ENCODE measurements at places on chromosomes 2 and 18.

- DNase-seq = no peak
Measured at GRCh38 chr18:3611313-3612090, 161.5 kb downstream of the TGIF1 start.

DNA sequence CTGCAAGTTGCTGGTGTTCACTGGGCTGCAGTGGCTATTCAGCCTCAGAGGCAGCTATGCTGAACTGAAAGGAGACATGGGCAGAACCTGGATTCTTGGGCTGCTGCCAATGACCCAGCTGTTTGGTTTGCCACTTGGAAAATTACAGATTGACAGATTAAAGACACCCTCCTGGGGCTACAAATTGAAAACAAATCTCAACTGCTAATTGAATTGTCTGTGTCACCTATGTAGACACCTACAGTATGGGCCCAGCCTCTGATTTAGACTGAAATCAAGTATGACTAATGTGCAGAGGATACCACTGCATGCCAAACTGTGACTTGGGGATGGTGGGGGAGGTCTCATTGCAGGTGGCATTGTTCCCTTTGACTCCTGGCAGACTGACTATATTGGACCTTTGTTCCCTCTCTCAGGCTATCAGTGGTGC, 42.8 kb downstream of the ITSN2 start:
- no peak for DNase-seq

DNA sequence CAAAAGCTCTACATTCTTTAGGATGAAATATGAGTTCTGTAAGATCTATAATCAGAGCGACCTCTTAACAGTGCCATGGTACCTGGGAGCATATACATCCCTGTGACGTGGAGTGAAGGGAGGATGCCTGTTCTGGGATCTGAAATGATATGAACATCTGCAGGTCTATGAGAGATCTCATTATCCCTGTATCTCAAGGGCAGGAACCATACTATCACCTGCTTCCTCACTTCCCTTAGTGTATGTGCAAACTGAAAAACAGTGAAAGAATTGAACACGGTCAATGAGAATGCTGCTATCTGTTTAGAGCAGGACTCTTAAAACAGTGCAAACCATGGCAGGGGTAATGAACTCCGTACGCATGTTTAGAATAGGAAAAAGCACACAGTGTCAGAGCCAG, 364.0 kb downstream of the LPIN1 start:
- DNase-seq = no peak

DNA sequence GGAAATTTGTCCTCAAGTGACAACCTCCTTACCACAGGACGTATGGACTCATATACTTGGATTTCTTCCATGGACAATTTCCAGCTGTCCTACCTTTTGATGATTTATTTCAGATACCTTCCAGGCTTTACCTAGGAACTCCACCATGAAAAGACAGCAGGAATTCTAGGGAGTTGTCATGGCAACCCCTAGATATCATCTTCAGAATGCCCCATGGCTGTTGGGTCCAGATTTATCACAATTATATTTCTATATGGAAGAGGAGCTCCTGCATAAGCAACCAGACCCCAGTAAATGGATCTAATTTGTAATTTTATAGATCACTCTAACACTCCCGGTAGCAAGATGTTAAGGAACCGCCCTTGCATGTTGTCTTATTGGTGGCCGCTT, 102.3 kb upstream of the ZNF521 start:
- DNase-seq = no peak

DNA sequence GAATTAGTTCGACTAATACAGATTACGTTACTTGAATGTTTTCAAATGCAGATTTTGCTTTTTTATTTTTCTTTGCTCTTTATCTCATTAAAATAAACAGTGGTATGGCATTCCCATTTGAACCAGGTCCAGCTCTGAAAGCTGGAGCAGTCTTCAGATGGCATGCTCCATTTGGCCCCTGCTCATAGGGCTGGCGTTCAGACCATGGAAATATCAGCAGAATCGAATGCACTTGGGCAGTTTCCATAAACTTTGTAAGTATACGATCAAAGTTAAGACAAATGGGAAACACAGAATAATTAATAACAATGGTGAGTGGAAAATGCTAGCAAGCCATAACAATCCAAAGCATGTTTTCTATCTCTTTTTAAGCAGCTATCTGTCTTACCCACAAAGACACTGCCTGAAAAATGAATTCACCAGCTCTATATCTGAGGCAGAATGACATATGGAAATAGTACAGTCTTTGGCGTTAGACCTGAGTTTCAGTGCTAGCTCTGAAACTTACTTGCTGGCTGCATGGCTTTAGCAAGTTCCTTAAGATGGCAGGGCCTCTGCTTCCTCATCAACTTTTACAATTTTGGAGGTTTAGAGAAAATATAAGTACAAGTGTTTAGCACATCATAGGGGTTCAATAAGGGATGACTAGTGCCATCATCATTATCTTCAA, 131.6 kb downstream of the BCL2 start:
- DNase-seq = no peak

- DNase-seq = no peak
Measured at GRCh38 chr2:36680012-36680411, 16.5 kb upstream of the VIT start.

- no peak for DNase-seq
Measured at GRCh38 chr18:54165450-54165849, 59.0 kb downstream of the MBD2 start.

- no peak for DNase-seq
Measured at GRCh38 chr2:136059036-136059472, 58.9 kb downstream of the CXCR4 start.

Data from GM13977 (cell line).